Nephron progenitor cell (in vitro differentiated cells): ENCODE measurements at places on chromosomes 12 and 14.

GRCh38 chr12:100955139-100955538 is 160.6 kb downstream of the ANO4 start:
- peak; percentile 4 for DNase-seq

GRCh38 chr12:121992059-121992879 is 29.4 kb upstream of the BCL7A start:
- DNase-seq = no peak

GRCh38 chr12:9625019-9625418 is 17.3 kb upstream of the KLRB1 start:
- DNase-seq = no peak

GRCh38 chr12:130970908-130971233 is 17.2 kb downstream of the ADGRD1 start:
- DNase-seq = no peak

- no peak for DNase-seq
Observed at GRCh38 chr12:102869571-102869970, 47.5 kb downstream of the PAH start.

DNA sequence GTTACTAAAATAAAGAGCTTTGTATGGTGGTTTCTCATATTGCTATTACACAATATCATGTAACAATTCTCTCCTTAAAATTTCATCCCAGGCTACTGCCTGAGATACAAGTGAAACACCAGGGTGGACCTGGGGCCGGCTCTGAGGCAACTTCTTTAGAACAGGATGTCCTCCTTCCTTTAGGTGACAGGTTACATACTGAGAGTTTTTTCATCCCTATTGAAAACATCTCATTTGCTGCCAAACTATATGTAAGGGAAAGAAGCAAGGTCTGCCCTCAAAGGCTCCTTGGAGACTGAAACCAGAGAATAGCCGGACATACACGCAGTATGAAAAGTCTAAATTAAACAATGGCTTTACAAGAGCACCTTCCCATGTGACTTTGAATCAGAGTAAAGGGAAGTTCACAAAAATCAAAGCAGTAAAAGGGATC is 139.9 kb downstream of the DUSP6 start:
- no peak for DNase-seq

DNA sequence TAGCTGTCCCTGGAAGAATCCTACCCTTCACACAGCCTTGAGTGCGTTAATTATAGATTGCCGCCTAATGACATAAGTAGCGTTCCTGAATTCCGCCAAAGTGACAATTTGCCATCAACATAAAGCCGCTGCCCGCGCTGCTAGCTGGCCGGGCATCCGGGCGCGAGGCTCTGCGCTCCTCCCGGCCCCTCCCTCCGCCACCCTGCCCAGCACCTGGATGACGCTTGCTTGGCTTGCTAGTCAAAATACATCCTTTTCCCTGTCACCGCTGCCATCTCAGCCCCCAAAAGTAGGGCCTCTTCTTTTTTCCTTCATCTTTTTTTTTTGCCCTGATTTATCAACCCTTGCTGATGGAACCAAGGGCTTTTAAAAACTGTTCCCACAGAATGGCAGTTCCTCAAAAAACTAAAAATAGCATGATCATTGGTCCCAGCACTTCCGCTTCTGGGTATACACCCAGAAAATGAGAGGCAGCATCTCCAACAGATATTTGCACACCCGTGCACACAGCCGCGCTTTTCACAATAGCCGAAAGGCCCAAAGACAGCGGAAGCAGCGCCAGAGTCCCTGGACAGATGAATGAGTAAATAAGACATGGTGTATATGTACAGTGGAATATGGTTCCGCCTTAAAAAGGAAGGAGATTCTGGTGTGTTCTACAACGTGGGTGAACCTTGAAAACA is 235.2 kb downstream of the BCL11B start:
- DNase-seq = no peak

GRCh38 chr12:100020370-100020769 is 35.6 kb upstream of the ANKS1B start:
- DNase-seq = no peak
